ENCODE measurements at places on chromosomes 2 and 18.

GRCh38 chr18:31120594-31120993, 18.4 kb upstream of the DSC2 start:
- no peak for DNase-seq

- DNase-seq: no peak
Observed at GRCh38 chr18:76498064-76498463, 3.0 kb upstream of the ZNF516 start.

- no peak for DNase-seq
Observed at GRCh38 chr2:144738749-144739148, 218.8 kb upstream of the ZEB2 start.

DNA sequence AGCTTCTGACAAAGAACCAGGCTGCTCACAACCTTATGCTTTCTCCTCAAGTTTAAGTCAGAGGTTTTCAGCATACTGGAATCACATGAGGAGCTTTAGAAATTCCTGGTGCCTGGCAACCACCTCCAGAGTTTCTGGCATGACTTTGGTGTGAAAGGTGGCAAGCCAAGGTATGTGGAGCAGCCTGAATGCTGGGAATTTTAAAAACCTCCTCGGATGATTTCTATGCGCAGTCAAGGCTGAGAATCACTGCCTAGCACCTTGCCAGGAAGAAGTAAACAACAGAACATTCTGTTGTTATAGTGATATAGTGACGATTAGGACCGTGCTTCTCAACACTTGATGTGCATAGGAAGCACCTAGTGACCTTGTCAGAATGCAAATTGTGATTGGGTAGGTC, 11.7 kb downstream of the CCBE1 start:
- no peak for DNase-seq

- DNase-seq: no peak
Observed at GRCh38 chr2:80193566-80193965, 111.0 kb downstream of the LRRTM1 start.

DNA sequence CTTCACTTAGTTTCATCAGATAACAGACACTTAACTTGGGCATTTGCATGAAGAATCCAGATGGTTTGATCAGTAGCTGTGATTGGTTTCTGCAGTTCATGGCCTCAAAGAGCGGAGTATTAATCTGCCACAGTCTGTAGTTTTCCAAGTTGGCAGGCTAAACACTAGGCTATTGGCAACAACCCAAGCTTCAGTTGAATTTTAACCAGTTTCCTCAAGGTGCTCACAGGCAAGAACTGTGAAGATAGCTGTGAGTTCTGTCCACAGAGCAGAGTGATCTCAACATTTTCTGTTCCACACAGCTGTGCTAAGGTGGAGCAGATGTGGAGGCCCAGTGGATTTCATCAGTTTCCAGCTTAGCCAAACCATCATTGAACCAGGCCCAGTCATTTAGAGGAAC, 469.5 kb upstream of the LINC00305 start:
- DNase-seq: no peak

DNA sequence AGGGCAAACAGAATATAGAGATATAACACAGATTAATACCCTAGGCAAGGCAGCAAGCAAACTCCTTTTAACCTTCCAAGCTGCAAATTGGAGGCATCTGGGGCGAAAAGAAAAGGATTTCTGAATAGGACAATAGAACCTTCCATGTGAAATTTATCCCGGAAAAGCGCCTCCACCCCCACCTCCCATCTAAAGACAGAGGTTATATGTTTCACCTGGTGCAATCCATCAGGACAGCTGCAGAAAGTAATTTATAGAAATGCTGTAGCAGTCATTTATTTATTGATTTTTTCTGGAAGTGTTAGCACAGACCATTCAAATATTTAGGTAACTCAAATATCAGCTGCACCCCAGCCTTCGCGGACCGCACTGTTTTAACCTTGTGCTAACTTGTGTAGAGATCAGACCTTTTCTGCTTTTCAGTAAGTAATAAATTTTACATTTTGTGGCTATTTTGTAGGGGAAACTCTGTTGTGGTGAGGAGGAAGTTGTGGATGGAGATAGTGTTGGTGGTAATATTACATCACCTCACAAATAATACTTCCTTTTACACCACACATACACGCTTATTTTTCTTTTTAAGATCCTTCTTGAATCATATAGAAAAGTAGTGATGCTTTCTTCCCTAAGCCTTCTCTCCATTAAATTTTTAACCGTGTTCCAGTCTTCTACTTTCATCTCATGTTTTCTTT, 919.3 kb upstream of the CDH2 start:
- DNase-seq: no peak

- no peak for DNase-seq
Observed at GRCh38 chr2:235004329-235004903, 52.6 kb downstream of the SH3BP4 start.

DNA sequence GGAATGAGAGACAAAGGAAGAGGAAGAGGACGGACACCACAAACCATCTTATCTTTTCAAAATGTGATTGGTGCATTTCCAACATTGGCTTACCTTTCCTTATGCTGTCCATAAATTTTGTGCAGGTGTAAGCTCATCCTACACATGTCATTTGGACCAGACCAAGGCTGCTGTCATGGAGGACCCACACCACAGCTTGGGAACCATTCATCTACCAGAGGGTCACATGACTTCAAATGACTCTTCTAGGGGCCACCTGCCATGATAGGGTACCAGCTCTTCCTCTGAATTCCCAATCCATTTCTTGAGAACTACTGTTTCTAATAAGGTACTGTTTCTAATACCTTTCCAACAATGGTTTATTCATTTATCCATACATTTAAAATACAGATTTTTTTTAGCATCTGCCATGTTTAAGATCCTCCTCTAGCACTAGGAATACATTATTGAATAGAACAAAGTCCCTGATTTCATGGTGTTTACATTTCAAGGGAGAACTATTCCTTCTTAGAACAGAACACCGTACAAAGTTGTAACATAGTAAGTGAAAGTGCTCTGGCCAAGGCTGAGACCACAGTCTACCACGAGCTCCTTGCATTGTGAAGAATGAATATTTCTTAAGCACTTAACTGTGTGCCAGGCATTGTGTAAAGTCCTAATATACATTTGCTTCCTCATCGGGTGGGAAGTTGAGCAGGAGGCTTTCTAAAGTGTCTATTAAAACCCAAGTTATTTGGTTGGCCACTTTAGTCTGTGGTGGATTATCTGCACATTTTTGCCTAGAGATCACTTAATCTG, 246.1 kb upstream of the FN1 start:
- DNase-seq: no peak

- DNase-seq: no peak
Observed at GRCh38 chr2:120683081-120683480, 52.6 kb upstream of the GLI2 start.

DNA sequence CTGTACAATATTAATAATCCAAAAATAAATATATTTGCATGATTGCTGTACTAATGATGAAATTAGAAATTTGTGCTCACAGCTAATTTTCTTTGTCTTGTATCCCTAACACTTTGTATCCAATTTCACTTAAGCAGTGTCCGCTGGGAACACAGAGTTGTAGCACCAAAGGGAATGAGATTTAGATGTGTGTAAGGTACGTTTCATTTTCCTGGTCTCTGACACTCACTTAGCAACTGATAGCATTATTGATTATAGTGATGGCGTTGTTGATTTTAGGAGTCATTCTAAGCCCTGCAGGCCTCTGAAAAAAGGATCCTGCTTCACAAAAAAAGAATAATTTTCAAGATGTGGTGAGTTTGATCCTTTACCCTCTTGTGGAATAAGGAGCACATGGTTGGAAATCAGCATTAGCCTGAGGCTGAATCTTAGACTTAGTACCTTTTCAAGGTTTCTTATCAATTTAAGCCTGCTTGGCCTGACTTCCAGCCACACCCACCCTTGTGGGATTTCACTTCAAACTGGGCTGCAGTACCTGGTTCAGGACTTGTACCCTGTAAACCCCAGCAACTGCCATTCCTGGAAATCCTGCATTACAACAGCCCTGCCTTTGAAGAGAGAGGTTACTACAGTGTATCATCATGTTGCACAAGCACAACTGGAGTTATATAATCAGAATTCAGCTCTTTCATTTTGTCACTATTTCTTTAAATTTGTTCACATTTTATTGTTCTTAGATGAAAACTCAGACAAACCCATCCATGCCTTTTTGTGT, 116.2 kb downstream of the RND3 start:
- no peak for DNase-seq

DNA sequence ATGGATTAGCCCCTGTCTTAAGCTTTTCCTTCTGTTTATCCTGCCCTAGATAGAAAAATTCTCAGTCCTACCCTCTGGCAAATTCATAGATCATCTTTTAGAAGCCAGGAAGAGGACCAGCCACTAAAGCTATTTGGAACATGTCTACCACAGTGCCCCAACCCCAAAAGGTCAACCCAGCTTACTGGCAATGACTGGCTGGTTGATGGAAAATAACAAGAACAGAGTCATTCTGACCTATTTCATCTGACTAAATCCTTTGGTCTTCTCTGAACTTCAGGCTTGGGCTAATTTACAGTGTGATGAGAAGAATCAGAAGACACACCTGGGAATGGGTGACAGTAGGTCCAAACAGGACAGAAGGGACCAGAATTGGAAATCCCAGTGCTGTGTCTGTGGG, 227.3 kb upstream of the CCDC68 start:
- DNase-seq: no peak

- no peak for DNase-seq
Observed at GRCh38 chr2:10452312-10452711, 4.2 kb upstream of the ODC1 start.

- no peak for DNase-seq
Observed at GRCh38 chr2:48399828-48400552, 130.0 kb upstream of the STON1 start.

DNA sequence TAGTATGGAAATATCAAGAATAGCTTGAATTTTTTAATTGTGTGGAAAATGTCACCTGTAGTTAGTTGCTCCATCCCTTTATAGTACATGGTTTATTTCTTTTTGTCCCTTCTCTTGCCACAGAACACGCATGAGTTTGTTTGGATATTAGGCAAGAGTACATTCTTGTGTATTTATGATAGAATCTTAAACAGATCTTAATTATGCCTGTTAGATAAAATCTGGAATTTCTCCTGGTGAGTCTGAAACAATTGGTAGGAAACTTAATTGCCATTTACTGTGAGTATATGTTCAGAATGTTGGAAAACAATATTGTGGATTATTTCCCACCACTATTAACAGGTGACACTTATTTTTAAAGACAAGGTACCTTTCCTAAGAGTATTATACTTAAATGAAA, 30.2 kb upstream of the CABYR start:
- no peak for DNase-seq

- no peak for DNase-seq
Observed at GRCh38 chr2:208142240-208142924, 3.6 kb downstream of the CRYGB start.

GRCh38 chr2:152236191-152236925, 60.8 kb upstream of the STAM2 start:
- DNase-seq: no peak

DNA sequence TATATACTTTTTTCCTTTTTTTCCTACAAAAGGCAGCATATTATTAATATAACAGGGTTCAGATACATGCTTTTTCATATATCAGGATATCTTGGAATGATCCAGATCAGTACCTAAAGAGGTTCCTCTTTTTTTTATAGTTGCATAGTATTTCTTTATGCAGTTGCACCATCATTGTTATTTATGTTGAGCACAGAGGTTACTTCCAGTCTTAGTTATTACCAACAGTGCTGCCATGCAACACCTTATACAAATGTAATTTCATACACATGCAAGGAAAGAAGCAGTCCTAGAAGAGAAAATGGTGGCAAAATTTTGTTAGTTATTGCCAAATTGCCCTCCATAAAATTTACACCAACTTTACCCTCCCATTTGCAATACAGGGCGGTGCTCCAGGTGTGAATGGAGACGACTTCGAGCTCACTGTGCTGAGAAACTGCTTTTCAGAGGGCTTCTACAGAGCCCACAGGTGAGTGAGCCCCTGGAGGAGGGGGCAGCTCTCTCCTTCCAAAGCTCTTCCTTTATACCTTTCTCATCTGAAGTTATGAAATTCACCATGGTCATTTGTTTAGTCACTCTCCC, 30.0 kb upstream of the KCMF1 start:
- no peak for DNase-seq

DNA sequence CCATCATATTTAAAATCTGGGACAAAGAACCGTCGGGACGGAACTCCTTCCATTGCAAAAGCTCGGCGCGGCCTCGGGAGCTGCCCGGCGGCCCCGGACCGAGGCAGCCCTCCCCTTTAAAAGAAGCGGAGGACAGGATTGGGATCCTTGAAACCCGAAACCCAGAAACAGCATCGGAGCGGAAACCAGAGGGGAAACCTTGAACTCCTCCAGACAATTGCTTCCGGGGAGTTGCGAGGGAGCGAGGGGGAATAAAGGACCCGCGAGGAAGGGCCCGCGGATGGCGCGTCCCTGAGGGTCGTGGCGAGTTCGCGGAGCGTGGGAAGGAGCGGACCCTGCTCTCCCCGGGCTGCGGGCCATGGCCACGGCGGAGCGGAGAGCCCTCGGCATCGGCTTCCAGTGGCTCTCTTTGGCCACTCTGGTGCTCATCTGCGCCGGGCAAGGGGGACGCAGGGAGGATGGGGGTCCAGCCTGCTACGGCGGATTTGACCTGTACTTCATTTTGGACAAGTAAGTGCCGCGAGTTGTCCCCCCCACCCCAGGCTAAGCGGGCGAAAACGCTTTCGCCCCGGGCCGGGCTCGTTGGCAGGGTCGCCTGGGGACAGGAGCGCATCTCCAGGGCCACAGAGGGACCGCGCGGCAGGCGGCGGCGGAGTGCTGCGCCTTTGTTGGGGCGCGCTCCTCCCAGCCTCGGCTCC, at the start of gene ANTXR1:
Gene ANTXR1, plus strand, starts transcription at position 38 of the 698 bp plus-strand sequence. Its CDS starts 321 bp downstream, at position 359.
- no peak for DNase-seq

DNA sequence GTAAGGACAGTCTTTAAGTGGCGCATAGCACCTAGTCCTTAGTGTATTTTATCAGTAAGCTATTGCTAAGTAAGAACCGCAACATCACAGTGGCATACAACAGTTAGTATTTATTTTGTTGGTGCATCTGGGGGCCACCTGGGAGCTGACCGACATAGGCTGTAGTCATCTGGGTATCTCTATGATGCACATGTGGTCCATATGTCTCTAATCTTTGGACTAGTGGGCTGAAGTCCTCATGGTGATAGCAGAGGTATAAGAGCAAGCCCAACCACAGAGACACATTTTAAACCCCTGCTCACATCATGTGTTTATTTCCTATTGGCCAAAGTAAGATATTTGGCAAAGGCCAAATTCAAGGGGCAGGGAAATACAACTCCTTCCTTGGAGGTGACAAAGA, 2.9 kb downstream of the CAMKMT start:
- DNase-seq: no peak

DNA sequence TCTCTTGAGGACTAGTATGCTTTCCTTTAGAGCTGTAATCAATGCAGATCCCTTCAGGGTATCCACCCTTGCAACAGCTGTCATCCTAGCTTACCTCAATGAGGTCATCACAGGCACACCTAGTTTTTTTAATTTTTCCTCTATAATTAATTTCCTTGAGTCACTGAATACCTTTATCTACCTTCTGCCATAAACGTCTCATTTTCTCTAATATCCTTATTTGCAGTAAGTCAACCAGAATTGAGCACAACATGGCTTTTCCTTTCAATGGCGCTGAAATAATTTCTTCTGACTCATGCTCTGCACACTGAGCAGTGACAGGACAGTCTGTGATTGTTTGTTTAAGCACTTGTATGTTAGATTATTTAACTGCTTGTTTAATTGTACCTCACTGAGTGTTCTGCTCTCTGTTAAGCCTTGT, 49.4 kb downstream of the ETAA1 start:
- DNase-seq: no peak
